ENCODE measurements at places on chromosomes 2 and 18.
A peak's percentile ranks its signal among the peaks of the same experiment; 100 is the strongest.

DNA sequence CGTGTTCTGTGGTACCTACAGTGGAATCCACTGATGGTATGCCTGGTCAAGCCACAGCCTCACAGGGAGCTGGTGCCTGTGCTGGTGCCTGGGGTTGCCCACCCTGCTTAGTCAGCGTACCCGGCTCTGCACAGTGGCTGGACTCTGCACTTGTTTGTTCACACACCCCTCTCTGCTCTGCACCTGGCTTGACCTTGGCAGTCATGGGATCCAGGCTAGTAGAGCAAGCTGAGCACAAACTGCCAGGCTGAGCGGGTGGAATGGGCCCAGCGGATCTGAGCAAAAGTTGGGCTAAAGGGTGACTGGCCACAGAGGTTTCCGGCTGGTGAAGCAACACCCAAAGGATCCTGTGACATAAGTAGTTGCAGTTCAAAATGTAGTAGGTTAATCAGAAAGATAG, 163.5 kb downstream of the CDH19 start:
- peak; percentile 5 for DNase-seq

DNA sequence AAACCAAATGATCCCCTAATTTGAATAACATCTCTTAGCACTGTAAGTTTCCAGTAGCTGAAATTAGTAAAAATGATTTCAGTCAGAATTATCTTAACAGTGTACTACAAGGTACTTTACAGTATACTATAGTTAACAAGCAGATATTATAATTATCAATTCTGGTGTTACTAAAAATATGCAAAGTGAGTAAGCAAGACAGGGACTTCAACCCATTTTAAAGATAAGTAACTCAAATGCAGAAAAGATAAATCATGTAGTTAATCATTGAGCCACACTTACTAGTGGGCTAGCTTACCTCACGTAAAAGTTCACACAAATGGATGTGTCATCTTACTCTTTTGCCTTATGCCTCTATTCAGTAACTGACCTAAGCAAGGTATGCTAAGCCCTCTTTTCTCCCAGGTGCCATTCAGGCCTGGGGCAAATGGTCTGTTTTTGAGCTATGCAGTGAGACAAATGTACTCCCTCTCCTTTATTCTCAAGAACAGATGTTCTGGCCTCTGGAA, 101.0 kb downstream of the NBAS start:
- no peak for DNase-seq

- DNase-seq: no peak
Measured at GRCh38 chr2:207258263-207258991, 92.7 kb upstream of the KLF7 start.

GRCh38 chr18:73975266-73975665, 172.4 kb downstream of the FBXO15 start:
- no peak for DNase-seq

DNA sequence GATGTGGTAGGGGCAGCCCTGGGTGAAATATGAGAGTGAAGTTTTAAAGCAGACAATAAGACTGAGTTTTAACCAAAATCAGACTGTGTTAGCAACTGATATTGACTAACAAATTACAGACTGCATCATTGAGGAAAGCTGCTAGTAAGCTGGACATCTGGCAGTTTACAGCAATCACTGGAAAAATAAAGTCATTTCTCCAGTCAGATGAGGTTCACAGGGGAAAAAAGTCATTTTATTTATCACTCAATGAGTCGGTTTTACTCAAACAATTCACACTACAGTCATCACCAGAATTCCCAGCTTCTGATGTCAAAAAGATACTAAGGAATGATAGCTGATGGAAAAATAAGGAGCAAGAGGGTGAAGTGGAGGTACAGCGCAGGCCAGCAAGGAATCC, 10.5 kb upstream of the TMEM177 start:
- no peak for DNase-seq

GRCh38 chr18:70683263-70683662, 394.4 kb downstream of the SOCS6 start:
- DNase-seq: no peak

GRCh38 chr18:47321815-47322214, 70.4 kb upstream of the SKOR2 start:
- no peak for DNase-seq

- no peak for DNase-seq
Measured at GRCh38 chr2:138391946-138392345, 109.6 kb upstream of the SPOPL start.

DNA sequence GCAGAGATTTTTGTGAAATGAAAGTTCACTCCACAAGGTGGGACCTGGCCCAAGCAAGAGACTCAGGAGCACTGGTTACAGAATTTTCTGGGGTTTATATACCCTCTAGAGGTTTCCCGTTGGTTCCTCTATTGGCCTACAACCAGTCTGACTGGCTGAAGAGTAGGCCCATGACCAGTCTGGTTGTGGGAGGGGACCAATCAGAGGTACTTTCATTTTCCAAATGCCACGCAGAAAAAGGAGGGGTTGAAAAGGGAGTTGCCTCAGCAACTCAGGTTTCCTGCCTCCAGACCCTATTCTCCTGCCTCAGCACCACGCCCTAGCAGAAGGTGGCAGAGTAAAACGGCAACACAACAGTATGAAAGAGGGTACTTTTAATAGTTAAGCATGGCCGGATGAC, 98.4 kb downstream of the COLEC12 start:
- DNase-seq: no peak

DNA sequence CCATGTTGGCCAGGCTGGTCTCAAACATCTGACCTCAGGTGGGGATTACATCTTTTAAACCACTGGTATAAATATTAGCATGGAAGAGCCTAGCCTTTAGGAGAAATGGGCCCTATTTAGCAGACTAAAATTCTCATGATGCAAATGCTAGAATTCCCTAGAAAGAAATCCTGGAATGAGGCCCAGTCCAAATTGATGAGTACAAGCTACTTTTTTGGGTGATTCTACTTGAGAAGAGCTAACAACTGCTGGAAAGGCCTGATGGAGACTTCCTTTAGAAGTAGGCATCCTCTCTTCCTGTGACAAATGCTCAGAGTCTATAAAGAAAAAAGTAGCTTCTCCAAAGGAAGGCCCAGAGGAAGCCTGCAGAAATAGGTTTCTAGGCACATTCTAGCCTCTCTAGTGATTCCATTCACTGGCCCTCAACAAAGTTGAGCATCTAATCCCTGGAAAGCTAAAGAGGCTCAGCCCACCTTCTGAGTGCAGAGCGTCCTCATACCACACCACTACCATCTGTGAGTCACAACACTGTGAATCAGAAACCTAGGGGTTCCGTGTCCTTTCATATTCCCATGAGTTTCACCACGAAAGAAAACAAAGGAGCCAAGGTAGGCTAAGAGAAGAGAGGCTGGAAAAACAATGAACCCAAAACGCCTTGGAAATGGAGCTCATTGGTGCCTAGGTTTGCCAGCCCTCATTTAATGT, 183.1 kb downstream of the C1D start:
- DNase-seq: no peak

DNA sequence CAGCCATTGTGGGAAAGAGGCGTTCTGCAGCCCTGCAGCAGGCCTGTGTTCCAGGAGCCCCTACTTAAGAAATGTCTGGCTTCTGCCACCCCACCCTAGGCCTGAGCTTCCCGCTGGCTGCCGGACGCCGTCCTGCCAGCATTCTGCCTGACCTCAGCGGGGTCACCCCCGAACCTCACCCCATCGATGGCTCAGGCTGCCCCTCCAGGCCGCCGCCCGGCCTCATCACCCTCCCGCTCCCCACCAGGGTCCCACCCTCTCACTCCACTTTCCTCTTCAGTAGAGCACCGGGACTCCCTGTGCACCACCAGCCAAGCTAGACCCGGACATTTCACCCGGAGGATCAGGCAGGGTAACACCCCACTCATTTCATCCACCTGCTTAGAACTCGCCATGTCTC, 73.6 kb upstream of the SALL3 start:
- no peak for DNase-seq

GRCh38 chr2:117833911-117834310, 19.4 kb downstream of the DDX18 start:
- no peak for DNase-seq

- DNase-seq: no peak
Measured at GRCh38 chr2:113266431-113266830, 12.3 kb downstream of the PAX8 start.

DNA sequence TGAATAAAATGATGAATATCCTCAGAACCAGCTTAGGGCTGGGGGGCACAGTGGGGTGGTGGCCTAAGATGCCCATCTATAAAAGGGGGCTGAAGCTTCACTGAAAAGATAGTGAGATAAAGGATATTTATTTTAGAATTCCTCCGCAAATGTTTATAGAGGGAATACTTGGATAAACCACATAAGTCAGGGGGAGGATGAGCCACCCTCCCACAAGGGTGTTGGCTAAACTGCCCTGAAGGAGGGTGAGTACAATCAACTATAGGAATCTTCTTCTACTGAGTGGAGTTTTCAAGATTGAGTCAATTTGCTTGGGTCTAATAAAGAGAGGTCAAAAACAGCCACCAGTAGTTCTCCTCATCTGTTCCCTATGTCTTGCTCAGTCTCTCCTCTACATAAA, 114.5 kb upstream of the TANK start:
- no peak for DNase-seq

GRCh38 chr2:241941691-241942301, 72.3 kb downstream of the RTP5 start:
- DNase-seq: no peak

GRCh38 chr2:143029141-143029540, 100.1 kb upstream of the ARHGAP15 start:
- DNase-seq: no peak

Measured in SW480 (cell line).